ENCODE measurements at places on chromosomes 7 and 10.

DNA sequence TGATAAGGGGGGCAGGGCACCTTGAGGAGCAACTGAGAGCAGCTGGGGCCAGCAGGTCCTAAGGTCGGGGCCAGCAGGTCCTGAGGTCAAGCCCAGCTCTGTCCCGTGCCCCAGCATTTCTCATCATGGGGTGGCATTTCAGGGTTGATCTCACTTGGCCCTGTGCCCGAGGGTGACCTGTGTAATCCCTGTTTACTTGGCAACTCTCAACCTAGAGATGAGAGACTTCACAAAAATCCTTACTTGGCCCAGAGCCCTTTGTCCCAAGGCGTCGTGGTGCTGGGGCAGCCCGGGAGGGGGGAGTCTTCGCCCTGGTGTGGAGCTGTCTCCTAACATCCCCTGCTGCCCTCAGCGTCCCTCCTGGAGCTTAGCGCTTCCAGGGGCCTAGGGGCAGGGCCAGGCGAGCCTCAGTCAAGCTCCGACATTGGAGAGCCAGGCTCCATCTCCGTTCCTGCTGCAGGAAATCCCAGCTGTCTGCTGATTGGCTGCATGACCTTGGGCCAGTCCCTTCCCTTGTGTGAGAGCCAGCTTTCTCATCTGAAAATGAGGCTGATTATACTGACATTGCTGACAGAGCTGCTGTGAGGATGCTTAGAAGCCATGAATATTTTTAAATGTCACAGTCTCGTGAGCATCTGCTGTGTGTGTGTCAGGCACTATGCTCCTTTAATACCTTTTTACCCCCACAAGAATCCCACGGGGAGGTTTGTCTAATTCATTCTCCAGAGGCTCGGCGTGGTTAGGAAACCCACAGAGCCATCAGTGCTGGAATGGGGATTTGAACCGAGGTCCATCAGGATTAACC lies 94.3 kb downstream of the ZMIZ1 start:
- DNase-seq, result peak; percentile 53

- no peak for DNase-seq
Observed at GRCh38 chr10:86944471-86944870, 12.9 kb downstream of the MMRN2 start.

GRCh38 chr10:92142512-92142911 lies 148.4 kb downstream of the CPEB3 start:
- DNase-seq, result no peak

DNA sequence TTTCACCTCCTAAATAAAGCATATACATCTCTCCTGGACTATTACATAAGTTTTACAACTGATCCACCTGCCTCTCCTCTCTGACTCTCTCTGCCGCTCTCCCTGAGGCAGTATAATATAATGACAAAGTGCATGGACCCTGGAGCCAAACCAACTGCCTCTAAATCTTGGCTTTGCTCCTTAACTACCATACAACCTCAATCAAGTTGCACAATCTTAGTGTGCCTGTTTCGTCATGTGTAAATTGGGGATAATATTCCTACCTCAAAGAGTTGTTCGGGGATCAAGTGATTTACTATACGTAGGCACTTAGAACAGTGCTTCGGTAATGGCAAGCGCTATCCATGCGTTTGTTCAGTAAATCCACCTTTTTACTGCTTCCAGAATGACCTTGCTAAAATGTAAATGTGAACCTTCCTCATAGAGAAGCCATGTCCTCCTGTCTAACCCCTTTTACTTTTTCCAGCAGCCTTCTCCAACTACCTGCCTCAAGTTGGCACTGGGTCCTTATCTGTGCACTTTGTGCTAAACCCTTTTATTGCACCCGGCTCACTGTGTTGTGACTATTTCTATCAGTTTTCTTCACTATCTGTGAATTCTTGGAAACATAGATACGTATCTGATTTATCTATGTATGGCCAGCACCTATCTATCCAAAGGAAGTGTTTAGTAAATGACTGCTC lies 30.6 kb upstream of the DLD start:
- no peak for DNase-seq
